ENCODE measurements at places on chromosomes 1 and 21.

- H3K4me1 ChIP-seq: peaks cover 7% of the 10 kb centered on the region
- H3K27ac ChIP-seq: no peak overlapping the region
- H3K4me3 ChIP-seq: no peak overlapping the region
- H3K27me3 ChIP-seq: no peaks in the 10 kb centered on the region
- DNase-seq: no peak
Observed at GRCh38 chr1:97680894-97681293, 239.9 kb downstream of the DPYD start.

DNA sequence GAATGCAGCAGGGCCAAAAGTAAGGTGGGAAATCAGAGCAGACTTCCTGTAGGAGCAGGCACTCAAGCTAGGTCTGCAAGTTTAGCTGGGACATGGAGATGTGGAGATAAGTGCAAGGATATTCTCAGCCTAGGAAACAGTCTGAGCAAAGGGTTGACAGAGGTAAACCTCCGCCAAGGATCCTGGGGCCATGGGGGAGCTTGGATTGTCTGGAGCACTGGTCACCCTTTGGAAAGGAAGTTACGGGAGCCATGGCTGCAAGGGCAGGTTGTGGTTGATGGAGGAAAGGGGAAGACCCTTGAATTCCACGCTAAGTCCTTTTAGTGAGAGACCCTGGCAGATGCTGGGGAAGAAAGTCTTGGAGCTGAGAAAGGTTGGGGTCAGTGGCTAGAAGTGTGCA is 150.9 kb downstream of the PTPRU start:
- no peak overlapping the region for H3K27ac ChIP-seq
- no peak overlapping the region for H3K4me3 ChIP-seq
- H3K27me3 ChIP-seq: peaks cover 74% of the 10 kb centered on the region
- DNase-seq: no peak

- no peak overlapping the region for H3K4me3 ChIP-seq
- DNase-seq: no peak
- H3K27ac ChIP-seq: no peak overlapping the region
- no peaks in the 10 kb centered on the region for H3K27me3 ChIP-seq
Observed at GRCh38 chr1:43430831-43431230, 22.9 kb downstream of the HYI start.

- no peaks in the 10 kb centered on the region for H3K36me3 ChIP-seq
- no peak overlapping the region for H3K27ac ChIP-seq
- peaks cover 10% of the 10 kb centered on the region for H3K27me3 ChIP-seq
- H3K4me3 ChIP-seq: no peak overlapping the region
- no peak for DNase-seq
Observed at GRCh38 chr1:203556047-203556851, 62.3 kb downstream of the OPTC start.

GRCh38 chr1:91857557-91858239 is 28.3 kb downstream of the TGFBR3 start:
- DNase-seq: no peak
- no peaks in the 10 kb centered on the region for H3K27me3 ChIP-seq
- H3K4me3 ChIP-seq: no peak overlapping the region
- peaks cover 40% of the 10 kb centered on the region for H3K4me1 ChIP-seq

DNA sequence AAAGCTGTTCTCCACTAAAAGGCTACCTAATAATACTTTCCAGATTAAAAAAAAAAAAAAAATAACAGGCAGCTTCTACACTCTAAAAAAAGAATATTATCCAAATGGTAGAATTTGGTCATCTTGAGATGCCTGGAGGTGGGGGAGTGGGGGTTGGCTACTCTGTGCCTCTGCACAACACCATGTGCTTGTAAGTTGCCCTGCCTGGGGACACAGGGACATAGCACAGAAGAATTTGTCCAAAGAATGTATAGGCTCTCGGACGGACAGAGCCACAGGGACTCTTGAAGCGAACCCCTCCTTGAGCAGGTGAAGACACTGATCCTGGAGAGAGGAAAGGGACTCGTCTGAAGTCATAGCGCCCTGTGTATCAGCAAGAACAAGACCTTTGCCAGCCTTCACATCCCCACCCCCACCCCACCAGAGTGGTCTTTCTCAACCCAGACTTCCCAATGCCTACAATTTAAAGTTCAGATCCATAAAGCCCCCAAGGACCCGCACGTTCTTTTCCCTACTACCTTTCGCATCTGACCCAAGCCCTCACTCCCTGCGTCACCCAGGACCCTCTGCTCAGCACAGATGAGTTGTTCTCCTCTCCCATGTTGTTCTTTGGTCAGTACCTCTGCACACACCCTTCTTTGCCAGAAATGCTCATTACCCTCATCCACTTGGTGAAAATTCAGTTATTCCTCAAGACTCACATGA is 72.6 kb downstream of the LGR6 start:
- no peak overlapping the region for H3K27ac ChIP-seq
- H3K4me1 ChIP-seq: peaks cover 18% of the 10 kb centered on the region
- H3K4me3 ChIP-seq: no peak overlapping the region
- peaks cover 10% of the 10 kb centered on the region for H3K36me3 ChIP-seq
- H3K27me3 ChIP-seq: no peaks in the 10 kb centered on the region

GRCh38 chr21:45530423-45531113 is 11.7 kb downstream of the SLC19A1 start:
- H3K27ac ChIP-seq: no peak overlapping the region
- no peak for DNase-seq
- peaks cover 3% of the 10 kb centered on the region for H3K36me3 ChIP-seq
- H3K27me3 ChIP-seq: no peaks in the 10 kb centered on the region
- peaks cover 10% of the 10 kb centered on the region for H3K4me1 ChIP-seq

- no peaks in the 10 kb centered on the region for H3K36me3 ChIP-seq
- H3K4me1 ChIP-seq: no peaks in the 10 kb centered on the region
- peaks cover 37% of the 10 kb centered on the region for H3K27me3 ChIP-seq
- no peak overlapping the region for H3K27ac ChIP-seq
- H3K4me3 ChIP-seq: no peak overlapping the region
- DNase-seq: no peak
Observed at GRCh38 chr1:225517697-225518096, 89.9 kb upstream of the LBR start.

DNA sequence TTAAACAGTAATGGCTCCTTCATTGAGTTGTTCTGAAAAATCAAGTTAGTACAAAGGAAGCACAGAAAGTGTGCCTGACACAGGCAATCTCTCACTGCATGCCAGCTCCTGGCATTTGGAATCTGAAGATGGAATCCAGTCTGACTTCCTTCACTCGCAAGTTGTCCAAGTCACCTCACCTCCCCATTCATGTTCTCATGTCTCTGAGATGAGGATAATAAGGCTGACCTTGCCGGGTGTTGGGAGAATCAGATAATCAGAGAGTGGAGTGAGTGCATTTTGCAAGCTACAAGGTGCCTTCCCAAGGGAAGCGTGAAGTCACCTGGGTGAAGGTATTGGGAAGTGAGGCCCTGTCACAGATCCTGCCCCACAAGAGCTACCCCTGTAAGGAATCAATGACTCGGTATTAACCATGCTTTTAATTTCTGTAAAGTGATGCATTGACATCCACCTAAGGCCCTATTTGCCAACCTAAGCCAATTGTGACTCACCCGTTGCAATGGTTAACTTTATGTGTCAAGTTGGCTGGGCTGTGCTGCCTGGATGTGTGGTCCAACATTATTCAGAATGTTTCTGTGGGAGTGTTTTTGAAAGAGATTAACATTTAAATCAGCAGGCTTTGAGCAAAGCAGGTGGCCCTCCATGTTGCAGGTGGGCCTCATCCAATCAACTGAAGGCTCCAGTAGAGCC is 62.5 kb upstream of the TARBP1 start:
- no peak overlapping the region for H3K27ac ChIP-seq
- no peak for DNase-seq
- H3K4me1 ChIP-seq: no peaks in the 10 kb centered on the region
- peaks cover 11% of the 10 kb centered on the region for H3K27me3 ChIP-seq
- no peak overlapping the region for H3K4me3 ChIP-seq

DNA sequence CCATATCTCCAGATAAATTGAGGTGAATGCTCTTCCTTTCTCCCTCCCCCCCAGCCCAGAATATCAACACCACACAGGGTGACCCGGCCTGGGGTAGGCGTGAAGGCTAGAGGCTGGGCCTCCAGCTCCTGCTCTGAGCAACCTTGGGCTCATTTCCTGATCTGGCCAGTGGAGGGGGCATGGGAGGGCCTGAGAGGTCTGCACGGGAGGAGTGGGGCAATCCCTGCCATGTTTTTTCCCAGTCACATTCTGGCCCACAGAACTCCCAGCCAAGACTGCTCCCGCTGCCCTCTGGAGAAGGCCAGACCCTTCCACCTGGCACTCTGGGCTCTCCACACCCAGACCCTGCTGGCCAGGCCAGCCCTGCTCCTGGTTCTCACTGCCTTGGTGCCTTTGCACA is 3.9 kb downstream of the CLDN19 start:
- no peak for DNase-seq
- peaks cover 6% of the 10 kb centered on the region for H3K4me1 ChIP-seq
- no peak overlapping the region for H3K4me3 ChIP-seq
- H3K36me3 ChIP-seq: peaks cover 4% of the 10 kb centered on the region

GRCh38 chr1:228445490-228445842 is 28.8 kb upstream of the TRIM17 start:
- H3K27ac ChIP-seq: no peak overlapping the region
- peaks cover 22% of the 10 kb centered on the region for H3K4me1 ChIP-seq
- peak overlapping the region; percentile 72 for H3K4me3 ChIP-seq
- DNase-seq: no peak
- H3K36me3 ChIP-seq: peaks cover 1% of the 10 kb centered on the region
- H3K27me3 ChIP-seq: peaks cover 77% of the 10 kb centered on the region

DNA sequence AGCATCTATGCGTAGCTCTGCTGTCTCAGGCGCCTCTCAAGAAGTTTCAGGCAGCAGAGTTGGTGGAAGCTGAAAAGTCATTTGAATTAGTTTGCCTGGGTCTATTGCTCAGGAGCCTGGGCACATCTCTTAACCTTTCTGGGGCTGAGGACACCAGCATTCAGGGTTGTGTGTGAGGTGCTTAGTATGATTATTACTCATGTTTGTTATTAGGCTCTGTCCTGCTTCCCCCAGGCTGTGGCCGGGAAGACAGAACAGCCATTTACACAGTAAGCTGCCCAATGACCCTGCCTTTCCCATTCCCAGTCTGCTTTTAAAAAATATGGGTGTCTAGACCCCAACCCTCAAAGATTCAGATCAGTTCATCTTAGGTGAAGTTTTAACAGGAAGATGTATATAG is 53.9 kb upstream of the CACNA1E start:
- peaks cover 11% of the 10 kb centered on the region for H3K4me1 ChIP-seq
- no peaks in the 10 kb centered on the region for H3K36me3 ChIP-seq
- no peak overlapping the region for H3K4me3 ChIP-seq

GRCh38 chr1:205701420-205701819 is 21.1 kb upstream of the SLC45A3 start:
- H3K27ac ChIP-seq: no peak overlapping the region
- peaks cover 5% of the 10 kb centered on the region for H3K36me3 ChIP-seq
- peaks cover 12% of the 10 kb centered on the region for H3K27me3 ChIP-seq
- DNase-seq: peak; percentile 11
- H3K4me3 ChIP-seq: no peak overlapping the region

DNA sequence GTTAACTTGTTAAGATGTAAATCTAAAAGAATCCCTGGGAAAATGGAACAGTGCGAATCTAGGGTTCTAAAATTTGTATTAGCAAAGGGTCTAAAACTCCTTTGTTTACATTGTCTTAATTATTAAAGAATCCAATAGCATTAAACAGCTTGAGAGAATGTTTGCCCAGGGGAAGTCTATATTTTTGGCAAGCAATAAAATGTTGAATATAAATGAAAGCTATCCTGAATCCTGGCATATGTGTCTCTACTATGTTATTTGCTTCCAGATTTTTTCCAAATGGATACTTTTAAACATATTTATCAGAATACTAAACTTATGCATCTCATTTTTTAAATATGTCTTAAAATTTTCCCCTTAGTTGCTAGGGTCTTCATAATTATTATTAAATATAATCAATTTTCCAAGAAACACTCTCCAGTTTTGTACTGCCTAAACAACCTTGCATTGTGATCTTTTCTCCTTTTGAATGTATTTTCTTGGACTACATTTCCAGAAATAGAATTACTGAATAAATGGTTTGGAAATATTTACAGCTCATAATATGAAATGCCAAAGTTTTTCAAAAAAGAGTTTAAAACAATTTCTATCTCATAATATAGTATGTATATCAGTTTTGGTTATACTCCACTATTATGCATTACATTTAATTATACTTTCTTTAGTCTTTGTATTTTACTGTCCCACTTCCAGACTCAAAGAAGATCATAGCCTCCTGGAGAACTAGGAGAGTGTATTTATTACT is 304.8 kb downstream of the USP25 start:
- no peaks in the 10 kb centered on the region for H3K27me3 ChIP-seq
- H3K4me1 ChIP-seq: no peaks in the 10 kb centered on the region
- H3K27ac ChIP-seq: no peak overlapping the region
- no peak for DNase-seq

DNA sequence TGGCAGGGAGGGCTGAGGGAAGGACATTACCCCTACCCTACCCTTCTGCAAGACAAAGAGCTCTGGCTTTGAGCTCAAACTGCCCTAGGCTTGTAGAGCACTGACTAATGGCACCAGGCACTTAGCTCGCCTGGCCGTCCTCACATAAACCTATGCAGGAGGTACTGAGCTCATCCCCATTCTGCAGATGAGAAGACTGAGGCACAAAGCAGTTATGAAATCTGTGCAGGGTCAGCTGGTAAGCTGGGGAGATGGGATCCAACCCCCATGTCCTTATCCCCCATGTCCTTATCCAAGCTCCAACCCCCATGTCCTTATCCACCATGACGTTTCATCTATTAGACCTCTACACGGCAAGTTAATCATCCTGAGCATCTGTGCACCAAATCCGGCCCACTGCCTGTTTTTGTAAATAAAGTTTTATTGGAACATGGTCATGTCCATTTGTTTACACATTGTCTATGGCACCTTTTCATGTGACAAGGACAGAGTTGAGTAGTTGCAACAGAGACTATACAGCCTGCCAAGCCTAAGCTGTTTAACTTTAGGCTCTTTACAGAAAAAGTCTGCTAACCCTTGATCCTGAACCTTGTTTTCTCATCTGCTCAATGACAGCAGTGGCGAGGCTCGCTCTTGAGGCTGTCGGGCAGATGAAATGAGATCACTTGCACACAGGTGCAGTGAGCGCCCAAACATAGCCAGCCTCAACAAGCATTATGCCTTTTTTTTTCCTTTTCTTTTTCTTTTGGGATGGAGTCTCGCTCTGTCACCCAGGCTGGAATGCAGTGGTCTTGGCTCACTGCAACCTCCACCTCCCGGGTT is 86.8 kb downstream of the FBXO2 start:
- no peaks in the 10 kb centered on the region for H3K36me3 ChIP-seq
- no peak overlapping the region for H3K4me3 ChIP-seq
- H3K4me1 ChIP-seq: no peaks in the 10 kb centered on the region
- DNase-seq: no peak

Measured in central memory CD8-positive, alpha-beta T cell (primary cell).